ENCODE measurements at places on chromosomes 16 and 17.

DNA sequence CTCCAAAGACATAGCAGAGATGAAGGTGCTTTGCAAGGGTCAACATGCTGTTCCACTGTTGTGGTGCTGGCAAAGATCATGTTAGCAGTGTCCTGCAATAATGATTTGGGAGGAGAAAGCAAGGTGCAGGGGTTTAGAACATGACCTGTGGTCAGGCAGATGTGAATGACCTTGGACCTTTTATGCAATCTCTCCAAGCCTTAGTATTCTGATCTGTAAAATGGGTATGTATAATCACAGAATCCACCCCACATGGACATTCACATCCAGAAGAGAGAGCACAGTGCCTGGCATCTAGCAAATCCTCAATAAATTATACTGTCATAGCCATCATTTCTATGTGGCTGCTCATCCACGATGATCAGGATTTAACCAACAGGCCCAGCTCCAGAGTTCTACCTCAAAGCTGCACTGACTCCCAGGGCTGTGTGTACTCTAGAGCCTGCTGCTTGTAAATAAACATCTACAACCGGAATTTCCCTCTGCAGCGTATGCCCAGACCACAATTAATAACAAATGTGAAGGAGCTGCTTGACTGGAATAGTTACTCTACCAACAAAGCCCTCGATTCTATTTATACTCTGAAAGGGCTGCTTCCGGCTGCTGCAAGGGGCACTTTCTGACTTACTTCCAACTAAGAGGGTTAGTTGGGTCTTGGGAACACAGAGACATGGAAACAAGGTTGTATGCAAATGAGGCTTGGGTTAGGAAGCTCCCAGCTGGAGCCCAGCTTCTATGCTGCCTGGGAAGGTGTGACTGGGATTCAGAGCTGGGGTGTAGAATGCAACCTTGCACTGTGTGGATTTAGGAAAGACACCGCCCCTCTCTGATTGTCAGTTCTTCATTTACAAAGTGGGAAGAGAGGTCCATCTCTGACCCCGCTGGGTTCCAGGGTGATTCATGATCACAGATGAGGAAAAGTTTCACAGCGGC lies 265.2 kb downstream of the XYLT1 start:
- DNase-seq, result no peak

DNA sequence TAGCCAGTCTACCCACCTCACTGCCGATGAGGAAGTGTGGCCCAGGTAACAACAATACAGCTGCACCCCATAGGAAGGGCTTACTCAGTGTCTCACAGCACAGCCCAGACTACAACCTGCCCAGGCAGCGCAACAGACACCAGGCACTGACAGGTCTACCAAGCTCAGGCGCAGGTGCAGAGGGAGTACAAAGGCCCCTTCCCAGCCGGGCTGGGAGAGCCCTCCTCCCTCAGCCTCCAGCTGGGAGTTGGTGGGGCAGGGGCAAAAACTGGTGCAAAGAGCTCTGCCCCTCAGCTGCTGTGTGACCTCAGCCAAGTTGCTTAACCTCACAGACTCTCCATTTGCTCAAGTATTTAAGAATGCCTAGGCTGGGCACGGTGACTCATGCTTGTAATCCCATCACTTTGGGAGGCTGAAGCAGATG lies 112.6 kb upstream of the LHX1 start:
- DNase-seq, result no peak

DNA sequence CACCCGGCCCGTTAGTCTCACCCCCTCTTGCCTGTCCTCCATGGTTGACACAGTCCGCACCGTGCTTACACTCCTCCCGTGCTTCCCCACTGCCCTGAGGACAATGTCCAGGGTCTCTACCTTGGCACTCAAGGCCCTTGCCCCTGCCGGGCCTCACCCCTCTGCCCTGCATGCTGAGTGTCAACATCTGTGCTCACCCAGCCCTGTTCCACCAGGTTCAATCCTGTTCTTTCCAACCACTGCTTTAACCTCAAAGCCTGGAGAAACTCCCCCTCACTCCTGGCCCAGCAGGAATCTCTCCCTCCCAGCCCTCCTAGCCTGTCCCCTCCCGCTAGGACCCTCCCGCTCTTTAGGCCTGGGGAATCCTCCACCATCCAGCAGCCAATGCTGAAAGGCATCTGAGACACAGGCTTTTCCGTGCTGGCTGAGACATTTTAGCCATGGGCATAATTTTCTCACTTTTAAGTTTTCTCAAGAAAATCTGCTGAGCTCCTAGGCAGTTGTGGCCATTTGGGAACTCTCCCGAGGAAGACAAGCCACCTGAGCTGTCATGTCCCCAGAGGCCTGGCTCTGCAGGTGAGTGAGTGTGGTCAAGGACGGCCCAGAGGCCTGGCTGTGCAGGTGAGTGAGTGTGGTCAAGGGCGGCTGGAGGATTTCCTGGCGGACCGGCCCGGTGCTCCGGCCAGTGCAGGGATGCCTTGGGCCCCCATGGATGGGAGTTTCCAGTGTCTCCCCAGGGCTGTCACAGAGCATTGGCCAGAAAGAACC lies 10.8 kb upstream of the P2RX1 start:
- DNase-seq, result no peak

DNA sequence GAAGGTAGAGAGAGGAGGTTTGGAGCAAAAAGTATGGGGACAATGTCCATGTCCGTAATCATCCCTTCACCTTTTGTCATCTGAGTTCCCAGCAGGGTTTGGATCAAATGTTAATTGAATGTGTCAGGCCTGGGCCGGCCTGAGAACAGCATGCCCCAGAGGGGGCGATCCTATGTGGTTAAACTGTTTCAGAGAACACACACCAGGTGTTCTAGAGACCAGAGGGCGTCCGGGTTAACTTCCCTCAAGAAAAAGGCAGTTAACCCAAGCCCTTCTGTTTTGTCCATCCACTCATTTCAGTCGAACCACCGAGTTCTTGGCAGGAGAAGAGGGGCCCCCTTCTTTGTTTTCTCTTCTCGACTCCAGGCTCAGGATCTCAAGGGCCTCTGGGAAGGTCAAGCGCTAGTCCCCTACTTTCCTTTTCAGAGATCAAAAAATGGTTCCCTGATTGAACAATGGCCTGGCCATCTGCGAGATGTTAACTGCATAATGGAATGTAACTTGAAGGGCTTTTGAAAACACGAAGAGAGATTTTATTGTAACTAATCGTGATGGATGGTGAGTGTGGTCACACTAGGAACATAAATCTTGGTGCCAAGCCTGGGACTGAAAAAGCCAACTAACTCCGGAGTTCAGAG lies 142.5 kb downstream of the IRX3 start:
- no peak for DNase-seq

DNA sequence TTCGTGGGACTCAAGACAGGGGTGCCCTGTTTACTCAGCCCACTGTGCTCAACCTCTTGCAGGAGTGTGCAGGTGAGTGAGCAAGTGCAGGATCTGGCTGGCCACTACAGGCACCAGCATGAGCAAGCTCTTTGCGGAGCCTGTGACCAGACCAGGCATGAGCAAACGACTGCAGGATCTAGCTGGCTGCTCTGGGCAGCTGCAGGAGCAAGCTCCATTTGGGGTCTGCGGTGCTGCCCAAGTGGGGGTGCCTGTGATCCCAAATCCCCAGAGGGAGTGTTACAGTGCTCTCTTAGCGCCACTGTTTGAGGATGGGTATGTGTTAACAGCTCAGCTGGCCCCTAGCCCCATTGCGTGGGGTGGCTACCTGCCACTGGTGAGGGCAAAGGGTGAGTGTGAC lies 2.4 kb downstream of the USP6 start:
- no peak for DNase-seq

DNA sequence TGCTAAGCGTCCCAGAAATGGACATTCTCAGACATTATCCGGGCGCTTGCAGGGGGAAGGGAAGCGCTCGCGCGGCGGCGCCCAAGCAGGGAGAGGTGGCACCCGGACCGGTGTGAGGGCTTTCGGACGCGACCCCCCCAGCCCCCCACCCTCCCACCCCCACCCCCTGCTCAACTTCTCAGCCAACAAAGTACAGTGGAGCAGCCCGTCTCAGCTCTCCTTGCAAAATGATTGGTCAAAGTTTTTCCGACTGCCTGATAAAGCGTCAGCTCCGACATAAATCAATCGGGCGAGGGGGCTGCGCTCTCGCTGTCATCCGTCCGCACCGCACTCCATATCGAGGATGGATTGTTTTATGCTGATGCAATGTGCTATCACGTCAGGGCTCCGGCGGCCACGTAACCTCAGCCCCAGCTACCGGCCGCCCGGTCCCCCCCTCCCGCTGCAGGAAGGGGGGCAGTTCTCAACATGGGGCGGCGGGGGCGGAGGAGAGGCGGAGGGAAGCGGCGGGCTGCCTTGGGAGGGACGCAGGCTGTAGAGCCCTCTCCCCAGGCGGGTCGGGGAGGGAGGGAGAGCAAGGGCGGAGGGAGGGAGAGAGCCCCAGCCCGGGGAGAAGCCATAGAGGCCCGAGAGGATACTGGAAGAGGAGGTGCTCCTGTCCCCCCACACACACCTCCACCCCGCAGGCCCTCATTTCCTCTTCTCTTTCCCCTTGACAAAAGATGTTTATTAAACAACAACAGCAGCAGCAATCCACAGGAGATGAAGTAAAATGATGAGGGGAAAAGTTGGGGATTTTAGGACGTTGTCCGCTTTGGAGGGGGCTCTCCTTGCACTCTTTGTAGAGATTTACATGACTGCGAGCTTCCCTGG lies at the start of gene HOXB9:
Gene HOXB9 (minus strand): TSS at position 114 of the 873 bp plus-strand sequence. CDS start 89 bp downstream, at position 25.
- no peak for DNase-seq

GRCh38 chr17:59366773-59367656 lies 35.6 kb downstream of the YPEL2 start:
- peak; percentile 70 for DNase-seq

DNA sequence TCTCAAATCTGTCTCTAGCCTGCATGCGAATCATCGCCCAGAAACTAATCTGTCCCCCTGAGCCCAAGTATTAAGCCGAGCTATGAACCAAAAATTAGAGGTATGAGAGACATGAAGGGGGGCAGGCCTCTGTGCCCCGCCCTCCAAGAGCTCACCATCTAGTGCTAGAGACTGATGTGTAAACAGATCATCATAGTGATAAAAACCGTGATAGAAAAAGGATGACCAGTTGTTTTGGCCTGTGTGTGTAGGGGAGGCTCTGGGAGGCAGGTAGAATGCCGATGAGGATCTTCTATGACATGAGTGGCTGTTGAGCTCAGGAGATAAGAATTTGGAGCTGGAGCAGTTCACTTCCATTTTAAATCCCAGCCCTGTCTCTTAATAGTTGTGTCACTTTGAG lies 89.1 kb upstream of the TBX2 start:
- DNase-seq, result no peak

- no peak for DNase-seq
These were observed 99.8 kb upstream of the ELAC2 start for GRCh38 chr17:13117616-13118015.

All from upper lobe of right lung (tissue), 1 donor.